ENCODE measurements at places on chromosomes 13 and 19.

- DNase-seq, result no peak
Observed at GRCh38 chr13:42380420-42381164, 108.6 kb downstream of the AKAP11 start.

- no peak for DNase-seq
Observed at GRCh38 chr19:51811344-51811743, 16.4 kb downstream of the FPR3 start.

DNA sequence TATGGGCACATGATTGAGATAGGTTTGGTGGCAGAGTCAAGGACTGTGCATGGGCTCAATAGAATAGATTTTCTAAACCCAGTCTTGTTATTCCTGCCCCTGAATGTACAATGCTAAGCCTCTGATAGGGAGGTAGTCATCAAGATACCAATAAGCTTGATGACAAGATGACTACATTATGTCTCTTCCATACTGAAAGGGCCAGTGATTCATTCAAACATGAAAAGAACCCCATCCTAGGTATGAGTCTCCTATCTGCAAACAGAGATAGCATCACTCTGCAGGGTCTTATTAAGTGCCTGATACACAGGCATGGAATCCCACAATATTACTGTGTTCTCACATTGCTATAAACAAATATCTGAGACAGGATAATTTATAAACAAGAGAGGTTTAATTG is 40.3 kb upstream of the UFM1 start:
- no peak for DNase-seq

GRCh38 chr13:87907202-87907601 is 236.0 kb downstream of the SLITRK5 start:
- DNase-seq, result no peak

GRCh38 chr13:26021956-26022355 is 29.9 kb downstream of the SHISA2 start:
- DNase-seq, result no peak

DNA sequence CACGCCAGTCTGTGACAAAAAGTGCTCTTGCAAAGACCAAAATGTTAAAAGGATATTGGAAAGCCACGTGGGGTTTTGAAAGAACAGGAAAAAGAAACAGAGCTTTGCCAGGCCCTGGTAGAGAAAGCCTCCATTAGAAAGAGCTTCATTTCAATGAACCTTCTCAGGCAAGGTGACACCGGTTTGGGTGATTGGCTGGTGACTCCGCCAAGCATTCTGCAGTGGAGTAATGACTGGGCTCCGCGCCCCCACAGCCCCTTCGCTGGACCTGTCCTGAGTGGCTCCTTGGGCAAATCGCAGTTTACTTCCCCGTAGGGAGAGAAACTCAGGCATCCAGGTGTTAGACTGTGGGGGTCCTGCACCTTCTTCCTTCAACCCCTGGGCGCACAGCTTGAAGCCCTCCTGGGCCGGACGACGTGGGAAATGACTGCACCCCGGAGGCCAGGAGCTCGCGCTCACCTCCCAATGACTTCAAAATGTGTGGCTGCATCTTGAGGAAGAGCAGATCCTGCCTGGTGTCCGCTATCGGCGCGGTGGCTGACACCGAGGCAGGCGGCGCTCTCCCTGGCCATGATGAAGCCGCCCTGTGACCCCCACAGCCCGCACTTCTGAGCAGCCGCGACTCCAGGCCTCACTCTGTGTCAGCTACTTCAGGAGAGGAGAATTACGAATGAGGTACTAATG is 444.6 kb upstream of the SGCG start:
- no peak for DNase-seq

DNA sequence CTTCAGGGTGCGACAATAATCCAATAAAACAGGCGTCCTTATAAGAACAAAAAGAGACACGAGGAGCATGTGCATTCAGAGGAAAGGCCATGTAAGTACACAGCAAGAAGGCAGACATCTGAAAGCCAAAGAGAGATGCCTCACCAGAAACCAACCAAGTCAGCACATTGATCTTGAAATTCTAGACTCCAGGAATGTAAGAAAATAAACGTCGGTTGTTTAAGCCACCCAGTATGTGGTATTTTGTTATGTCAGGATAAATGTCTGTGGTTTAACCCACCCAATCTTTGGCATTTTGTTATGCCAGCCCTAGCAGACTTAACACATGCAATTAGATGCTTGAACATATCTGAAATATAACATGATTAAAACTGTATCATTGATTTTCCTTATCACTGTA is 452.0 kb downstream of the SLITRK6 start:
- DNase-seq, result no peak

DNA sequence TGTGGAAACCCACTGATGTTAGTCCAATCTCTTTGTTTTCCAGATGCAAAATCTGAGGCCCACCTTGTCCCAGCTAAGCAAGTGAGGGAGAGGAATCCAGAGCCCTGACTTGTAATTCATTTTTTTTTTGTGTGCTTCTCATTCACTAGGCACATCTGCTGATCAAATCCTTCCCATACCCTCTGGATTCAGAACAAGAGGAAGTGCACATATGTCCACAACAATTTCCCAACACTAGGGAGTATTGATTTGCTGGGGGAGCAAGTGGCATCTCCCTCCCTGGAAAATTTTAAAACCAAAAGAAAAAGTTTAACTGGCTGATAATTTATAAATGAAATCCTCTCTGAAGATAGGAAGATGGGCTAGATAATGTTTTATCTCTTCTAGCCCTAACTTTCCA is 94.6 kb upstream of the RFC3 start:
- DNase-seq, result no peak

DNA sequence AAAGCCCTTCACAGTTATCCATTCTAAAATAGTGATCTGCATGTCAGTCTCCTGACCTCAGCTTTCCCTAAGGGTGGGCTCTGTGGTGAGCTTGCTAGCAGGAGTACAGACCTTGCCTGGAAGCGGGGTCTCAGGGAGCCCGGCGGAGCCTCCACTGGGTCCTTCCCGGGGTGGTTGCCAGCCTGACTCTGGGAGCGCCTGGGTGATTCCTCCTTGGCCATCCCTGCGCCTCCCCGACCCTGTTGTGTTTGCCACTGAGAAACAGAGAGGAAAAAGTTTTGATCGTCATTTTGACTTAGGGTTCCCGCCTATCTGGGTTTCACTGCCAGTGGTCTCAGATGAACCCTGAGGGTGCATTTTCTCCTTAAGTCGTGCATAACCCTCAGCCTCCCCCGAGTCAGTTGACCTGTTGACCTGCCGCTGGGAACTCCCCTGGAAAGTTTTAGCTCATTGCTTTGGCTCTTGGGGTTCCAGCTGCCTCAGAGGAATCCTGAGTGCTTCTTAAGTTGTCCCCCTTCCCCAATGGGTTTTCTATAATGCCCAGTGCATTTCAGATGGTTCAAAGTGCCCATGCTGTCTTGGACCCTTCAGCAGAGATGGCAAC is 117.8 kb downstream of the RAB20 start:
- DNase-seq, result no peak

- peak; percentile 71 for DNase-seq
Observed at GRCh38 chr19:913080-913748, at the start of gene R3HDM4. TSS of gene R3HDM4 (minus strand) at chr19:913219. CDS start at chr19:913157, 62 bp downstream.

DNA sequence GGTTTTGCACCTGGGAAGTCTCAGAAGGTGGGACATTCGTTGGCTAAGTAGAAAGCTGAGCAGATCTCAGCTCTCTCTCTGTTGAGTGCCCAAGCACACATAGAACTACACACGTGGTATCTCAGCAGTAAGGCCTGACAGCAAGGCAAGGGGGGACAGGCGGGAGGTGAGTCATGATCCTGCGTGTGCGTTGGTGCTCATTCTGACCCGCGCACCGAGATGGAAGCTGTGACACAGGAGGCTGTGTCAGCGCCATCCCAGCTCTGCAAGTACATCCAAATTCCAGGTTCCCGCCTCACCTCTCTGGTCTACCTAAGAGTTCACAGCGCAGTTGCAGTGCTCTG is 135.7 kb downstream of the USP12 start:
- DNase-seq, result no peak

GRCh38 chr13:102128216-102128810 is 273.5 kb downstream of the FGF14 start:
- DNase-seq, result peak; percentile 78

DNA sequence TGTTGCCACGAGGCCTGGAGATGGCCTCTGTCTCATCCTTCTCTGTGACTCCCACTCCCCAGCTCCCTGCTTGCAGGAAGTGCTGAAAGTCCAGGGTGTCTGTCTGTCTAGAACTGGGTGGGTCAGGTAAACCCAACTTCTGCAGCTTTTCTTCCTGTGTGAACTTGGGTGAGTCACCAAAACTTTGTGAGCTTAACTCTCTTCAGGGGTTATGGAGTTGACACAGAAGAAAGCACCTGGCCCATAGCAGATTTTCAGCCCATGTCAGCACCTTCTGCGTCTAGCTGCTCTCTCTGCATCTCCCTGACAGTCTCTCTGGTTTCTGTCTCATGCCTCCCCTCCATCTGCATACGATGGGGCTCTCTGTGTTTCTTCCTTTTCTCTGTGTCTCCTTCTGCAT is 4.2 kb upstream of the CACNG7 start:
- no peak for DNase-seq

GRCh38 chr13:92175330-92175729 is 776.9 kb downstream of the GPC5 start:
- DNase-seq, result peak; percentile 29

GRCh38 chr13:46884531-46884930 is 12.3 kb downstream of the HTR2A start:
- no peak for DNase-seq

DNA sequence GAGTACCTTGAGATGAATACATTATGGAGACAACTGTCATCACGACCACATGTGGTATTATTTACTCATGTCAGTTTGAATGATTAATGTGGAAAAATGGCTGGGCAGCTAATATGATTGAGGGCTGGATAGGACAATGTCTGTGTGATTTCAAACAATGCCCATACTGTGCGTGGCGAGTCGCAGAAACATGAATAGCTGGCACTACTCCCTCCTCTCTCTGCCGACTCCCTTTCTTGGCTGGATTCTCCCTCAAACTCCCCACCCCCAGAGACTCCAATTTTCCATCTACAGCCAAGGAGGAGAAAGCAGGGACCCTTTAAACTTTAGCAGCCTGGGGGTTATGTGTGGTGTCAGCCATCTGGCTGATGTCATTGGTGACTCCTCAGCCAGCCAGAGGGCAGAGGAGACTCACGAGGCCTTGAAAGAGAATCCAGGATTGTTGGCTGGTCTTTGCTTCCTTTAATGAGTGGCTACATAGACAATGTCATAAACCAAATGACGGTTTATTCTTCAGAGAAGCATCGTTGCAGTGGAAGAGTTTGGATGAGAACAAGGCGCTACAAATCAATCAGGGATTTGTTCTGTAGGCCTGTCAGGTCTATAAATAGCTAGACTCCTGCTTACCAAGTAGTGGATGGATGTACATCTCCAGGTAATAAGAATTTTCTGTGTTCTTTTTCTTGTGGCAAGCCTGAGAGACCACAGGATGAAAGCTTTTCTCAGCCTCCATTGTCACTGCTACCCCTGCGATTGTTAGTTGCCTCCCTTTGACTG is 165.6 kb downstream of the DLEU7 start:
- DNase-seq, result peak; percentile 47

GRCh38 chr13:57874530-57874929 is 243.0 kb downstream of the PCDH17 start:
- DNase-seq, result no peak

DNA sequence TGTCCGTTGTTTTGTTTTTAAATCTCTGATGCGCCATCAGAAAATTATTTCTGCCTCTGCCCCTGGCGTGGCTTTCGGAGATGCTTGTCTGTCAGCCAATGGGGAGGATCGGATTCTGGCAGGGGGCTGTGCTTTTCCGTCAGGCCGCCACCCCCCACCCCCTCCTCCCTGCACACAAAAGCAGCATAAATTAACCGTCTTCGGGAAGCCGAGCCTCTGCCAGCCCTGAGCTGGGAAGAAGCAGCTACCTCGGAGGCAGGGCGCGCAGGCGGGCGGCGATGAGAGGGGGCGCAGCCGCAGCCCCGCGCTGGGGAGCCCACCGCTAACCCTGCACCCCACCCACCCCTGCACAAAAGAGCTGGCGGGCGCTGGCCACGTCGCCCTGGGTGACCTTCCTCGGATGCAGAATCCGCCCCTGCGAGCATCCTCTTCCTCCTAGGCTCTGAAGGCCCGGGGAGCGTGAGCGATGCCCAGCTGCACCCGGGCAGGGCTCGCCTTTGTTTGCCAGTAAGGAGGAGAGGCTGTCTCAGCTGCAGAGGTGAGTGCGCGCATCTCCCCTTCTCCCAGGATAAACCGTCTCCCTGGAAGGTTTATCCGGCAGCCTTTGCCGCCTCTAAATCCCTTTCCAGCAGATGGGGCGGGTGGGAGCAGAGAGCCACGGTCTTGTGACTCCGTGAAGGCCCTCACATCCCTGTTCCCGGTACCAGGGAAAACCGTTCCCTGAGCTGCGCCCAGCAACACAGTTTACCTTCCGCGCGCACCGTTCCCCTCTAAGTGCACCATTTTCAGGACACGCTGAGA is at the start of gene ATCAY:
Gene ATCAY, plus strand, starts transcription at position 215 of the 801 bp plus-strand sequence. CDS start 5,083 bp downstream, outside the sequence.
- DNase-seq, result peak; percentile 89

DNA sequence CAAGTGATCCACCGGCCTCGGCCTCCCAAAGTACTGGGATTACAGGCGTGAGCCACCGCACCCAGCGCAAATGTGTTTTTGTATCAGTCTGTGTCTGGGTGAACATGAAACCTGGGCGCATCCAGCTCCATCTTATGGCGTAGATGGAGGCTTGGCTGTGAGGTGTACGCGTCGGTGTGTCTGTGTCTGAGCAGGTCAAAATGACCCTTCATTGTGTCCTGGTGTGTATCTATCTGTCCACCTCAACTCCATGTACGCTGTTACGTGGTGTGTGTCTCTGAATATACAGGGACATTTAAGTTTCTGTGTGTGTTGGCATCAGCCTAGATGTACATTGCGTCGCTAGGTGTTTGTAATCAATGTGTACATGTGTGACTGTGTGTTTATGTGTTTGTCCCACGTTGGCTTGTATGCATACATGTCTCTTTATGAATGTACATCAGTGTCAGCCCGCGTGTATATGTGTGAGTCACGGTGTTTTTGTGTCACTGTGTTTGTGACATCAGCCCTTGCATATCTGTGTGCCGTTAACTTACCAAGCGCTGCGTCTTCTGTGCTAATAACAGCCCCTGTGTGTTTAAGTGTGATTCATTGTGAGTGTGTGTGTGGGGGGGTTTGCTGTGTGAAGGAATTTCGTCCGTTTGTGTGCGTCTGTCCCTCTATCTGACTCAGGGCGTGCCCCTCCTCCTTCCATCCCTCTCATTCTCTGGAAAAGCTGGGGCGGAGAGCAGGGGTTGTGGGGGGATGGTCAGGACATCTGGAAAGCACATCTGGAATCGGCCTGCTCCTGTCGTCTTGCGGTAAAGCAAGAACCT is 6.4 kb downstream of the AXL start:
- no peak for DNase-seq

Data from NCI-H345 (cell line).